ENCODE measurements at places on chromosomes 12 and 14.

GRCh38 chr14:104986487-104987164, 1.0 kb downstream of the CLBA1 start:
- DNase-seq: no peak

- DNase-seq: no peak
Observed at GRCh38 chr12:54173906-54174471, 14.8 kb downstream of the SMUG1 start.

GRCh38 chr14:53613404-53614253, 343.0 kb downstream of the BMP4 start:
- DNase-seq: no peak

GRCh38 chr14:59619061-59619460, 42.4 kb upstream of the CCDC175 start:
- no peak for DNase-seq

- no peak for DNase-seq
Observed at GRCh38 chr12:28191051-28192048, 1.1 kb downstream of the CCDC91 start.

DNA sequence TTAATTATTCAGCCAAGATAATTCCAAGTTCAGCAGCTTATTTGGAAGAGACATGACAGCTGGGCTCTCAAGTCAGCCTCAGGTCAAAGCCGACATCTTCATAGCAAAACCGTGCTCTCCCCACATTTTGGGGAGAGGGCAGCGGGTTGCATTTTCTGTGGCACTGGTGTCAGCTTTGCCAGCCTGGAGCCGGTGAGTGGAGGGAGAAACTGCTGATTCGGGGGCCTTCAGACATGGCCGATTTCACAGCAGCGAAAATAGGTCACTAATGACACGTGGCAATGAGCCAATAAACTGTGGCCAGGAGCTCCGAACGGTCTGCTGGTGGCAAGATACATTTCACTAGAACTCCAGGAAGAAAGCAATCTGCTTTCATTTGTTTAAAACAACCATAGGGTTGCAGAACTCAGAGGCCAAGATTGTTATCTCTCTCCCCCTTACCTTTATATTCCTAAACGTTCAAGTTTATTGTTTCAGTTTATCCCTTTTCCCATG, 173.2 kb downstream of the CAND1 start:
- no peak for DNase-seq

- DNase-seq: no peak
Observed at GRCh38 chr12:14930299-14930698, 8.0 kb downstream of the ERP27 start.

DNA sequence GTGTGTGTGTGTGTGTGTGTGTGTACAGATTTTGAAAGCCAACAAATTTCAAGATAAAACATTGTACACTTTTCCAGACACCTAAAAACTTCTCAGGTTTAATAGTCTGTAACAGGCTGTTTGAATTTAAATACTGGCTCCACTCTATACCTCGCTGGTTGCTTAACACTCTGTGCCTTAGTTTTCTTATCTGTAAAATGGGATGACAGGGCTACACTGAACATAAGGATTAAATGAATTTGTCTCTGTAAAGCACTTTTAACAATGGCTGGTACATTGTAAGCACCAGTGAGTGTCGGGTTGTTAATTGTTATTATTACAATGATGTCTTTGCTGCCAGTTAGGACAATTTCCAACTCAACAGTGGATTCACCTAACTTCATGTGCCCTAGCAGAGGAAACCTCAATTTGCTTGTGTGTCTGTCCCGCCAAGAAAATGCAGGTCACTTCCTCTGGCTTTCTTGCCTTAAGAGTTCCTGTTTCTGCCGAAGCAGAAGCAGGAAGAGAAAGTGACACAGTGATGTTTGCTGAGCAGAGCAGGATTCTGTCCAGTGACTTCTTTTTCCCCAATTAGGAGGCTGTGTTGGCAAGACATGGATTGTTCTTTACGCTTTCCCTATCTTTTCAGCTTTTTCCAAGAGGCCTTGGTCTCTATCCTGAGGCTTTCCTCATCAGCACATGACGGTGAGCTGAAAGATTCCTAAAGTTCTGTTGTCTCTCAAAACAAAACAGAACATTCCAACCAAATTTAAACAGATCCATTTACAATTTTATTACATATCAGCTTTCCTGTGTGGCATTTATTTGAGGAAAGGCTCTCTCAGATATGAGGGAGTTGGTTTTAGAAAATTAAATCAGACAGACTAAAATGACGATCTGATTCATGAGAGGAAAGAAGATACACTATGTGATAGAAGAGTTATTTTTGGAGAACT, 154.1 kb upstream of the ATP2B1 start:
- no peak for DNase-seq

DNA sequence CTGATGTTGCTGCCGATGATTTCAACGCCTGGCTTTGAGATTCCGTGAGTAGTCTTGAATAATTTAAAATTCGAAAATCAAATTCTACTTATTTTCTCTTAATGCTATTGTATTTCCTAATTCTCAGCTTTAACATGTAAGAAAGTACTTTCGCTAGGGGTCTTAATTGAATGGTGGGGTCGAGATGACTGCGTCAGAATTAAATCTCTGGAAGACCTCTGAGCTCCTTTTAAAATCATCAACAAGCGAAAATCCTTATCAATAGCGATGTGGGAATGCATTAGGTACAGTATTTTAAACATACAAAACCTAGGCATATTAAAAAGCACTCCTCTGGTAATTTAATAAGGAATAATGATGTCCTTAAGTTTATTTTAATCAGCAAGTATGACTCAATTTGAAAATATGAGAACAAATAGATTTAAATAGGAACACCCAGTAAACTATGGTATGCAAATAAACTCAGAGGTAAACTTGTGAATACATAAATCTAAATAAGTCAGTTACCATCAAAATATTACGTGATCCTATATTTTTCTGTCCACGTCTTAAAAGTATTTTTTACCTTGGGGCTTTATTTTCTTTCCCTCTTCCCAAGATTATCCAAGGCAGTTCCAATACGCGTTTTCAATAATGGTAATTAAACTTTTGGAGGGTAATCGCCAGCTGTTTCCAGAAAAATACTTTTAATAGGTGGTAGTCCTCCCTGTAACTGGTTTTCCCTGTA, 1.4 kb downstream of the FOXA1 start:
- DNase-seq: no peak

GRCh38 chr14:34204774-34205173, 253.9 kb upstream of the EGLN3 start:
- DNase-seq: no peak

DNA sequence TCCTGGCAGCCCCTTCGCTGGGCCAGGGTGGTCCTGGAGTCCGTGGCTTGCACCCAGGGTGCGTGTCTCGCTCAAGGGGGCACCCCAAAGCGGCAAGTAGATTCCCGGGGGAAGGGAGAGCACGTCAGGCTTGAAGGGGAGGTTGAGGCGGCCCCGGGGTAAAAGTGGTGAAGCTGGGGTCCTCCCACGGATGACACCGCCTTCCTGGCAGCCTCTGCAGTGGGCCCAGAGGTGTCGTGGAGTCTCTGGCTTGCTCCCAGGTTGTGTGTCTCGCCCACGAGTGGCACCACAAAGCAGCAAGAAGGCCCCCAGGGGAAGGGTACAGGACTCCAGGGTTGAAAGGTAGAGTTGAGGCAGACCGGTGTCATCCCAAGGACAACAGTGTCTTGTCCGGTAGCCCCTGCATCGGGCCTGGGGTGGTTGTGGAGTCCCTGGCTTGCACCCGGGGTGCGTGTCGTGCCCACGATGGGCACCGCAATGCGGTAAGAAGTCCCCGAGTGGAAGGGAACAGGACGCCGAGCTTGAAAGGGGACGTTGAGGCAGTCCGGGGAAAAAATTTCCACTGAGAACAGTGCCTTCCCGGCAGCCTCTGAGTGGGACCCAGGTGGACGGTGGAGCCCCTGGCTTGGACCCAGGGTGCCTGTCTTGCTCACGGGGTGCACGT, 158.0 kb upstream of the ALG10B start:
- no peak for DNase-seq

DNA sequence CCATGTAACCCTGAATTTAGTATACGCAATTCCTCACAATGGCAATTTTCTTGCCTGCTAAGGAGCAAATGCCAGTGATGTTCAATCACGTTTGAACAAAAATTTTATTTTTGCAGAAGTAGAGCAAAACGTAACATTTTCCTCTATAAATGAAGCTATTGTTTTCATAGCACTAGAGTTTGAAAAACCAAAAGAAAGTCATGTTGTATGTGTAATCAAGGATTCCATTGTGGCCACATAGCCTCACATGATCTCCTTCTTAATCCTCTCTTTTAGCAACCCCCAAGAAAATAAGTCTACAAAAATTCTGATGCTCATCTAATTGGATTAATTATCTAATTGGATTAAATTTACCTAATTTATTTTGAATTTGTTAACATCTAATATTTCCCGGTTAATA, 1217.4 kb upstream of the FLRT2 start:
- DNase-seq: no peak

GRCh38 chr14:58844544-58844943, 206.8 kb downstream of the DACT1 start:
- no peak for DNase-seq

DNA sequence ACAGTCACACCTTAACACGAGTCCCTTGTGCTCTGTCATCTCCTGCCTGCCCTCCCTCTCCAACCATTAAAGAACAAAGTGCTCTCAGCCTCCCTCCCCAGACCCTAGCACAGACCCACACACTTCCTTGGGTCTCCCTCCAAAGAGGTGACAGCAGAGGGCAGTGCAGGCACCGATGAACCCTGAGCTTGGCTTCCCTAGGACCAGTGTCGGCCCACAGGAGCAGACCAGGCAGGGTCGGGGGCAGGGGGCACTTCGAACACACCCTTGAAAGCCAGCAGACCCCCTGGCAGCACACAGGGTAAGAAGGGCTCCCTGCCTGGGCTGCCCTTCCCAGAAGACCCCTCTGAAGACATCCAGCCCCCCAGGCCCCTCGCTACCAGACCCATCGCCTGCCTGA, 7.0 kb downstream of the CDK2AP1 start:
- no peak for DNase-seq

DNA sequence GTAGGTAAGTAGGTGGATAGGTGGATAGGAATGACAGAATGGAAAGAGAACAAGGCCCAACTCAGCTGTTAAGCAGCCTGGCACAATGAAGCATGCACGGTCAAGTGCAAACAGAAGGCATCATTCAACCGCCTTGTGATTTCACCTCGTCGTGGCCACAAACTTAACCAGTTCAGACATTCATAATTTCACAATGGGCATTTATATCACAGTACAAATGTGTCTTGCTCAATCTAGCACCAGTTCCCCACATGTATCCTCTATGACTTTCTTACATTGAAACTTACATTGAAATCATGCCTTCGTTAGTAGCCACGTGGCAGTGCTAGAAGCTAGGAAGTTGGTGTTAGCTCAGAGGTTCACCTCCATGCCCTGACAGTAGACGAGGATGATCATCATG, 207.5 kb downstream of the ETV6 start:
- no peak for DNase-seq

DNA sequence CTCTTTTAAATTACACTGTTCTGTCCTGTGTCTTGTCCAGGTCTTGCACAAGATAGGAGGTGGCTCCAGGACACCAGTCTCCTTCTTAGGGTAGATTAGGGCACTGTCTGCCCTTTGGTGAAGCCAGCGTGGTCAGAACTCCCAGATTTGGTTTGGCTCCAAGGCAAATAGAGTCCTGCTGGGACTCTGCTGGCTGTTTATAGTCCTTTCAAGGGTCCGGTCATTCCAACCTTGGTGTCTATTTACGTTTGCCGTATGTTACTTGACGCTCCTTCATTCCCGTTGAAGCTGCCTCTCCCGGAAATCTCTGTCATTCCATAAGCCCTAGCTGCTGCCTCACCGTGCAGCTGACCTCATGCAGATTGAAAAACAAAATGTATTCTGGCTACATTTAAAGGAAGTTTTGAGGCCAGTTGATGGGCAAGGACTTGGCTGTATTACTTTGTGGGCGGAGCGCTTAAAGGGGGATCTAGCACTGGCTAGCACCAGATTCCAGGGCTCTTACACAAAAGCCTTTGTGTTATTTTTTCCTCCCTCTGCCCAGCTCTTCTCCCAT, 180.6 kb downstream of the AKAP6 start:
- no peak for DNase-seq

DNA sequence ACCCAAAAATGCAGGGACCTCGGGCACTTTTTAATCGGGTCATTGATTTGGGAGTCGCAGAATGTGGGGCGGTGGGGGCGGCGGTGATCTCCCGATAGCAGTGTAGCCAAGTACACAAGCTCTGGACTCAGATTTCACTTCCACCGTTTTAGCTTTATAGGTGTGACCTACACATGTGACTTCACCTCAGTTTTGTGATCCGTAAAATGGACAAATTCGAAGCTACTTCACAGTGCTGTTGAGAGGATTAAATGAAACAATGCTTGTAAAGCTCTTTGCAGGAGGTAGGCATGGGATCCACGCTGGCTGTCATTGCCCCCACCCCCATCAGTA, 478 bp downstream of the RITA1 start:
- DNase-seq: no peak

- DNase-seq: no peak
Observed at GRCh38 chr12:11777451-11777850, 128.0 kb downstream of the ETV6 start.

GRCh38 chr14:55519473-55520080, 60.4 kb upstream of the KTN1 start:
- no peak for DNase-seq

DNA sequence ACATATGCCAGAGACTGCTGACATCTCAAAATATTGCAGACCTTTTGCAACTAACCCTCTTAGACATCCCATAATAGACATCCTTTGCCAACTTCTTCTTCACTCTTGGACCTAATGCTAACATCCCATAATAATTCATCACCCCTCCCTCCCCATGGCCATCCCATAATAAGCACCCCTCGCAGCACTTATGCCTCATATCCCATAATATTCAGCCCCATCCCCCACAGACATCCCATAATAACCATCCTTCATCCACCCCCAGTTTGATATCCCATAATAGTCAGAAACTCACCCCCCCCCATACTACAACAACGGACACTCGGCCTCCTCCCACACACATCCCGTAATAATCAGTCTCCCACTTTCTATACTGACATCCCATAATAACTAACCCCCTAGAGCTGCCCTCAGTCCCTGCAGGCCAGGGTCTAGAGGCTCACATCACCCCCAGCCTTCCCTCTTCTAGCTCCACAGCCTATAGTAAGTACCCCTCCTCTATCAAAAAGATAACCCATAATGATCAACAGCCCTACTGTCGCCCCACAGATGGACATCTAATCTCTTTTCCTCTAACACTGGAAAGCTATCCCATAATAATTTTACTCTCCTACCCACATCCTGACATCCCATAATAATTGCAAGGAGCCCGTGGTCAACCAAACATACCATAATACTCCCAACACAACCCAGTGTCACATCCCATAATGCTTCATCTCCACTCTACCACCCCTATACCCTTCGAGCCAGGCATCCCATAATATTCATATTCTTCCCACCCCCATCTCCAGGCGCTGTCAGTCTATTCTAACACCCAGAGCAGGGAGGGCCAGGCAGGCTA, 792 bp upstream of the CHD4 start:
- peak; percentile 88 for DNase-seq

Data from NCI-H1436 (cell line).